ENCODE measurements at places on chromosomes 3 and 15. TPM values are rescaled to one million over a fixed set of nuclear protein-coding genes. Genes with fewer than 3 reads are reported as not detected.

DNA sequence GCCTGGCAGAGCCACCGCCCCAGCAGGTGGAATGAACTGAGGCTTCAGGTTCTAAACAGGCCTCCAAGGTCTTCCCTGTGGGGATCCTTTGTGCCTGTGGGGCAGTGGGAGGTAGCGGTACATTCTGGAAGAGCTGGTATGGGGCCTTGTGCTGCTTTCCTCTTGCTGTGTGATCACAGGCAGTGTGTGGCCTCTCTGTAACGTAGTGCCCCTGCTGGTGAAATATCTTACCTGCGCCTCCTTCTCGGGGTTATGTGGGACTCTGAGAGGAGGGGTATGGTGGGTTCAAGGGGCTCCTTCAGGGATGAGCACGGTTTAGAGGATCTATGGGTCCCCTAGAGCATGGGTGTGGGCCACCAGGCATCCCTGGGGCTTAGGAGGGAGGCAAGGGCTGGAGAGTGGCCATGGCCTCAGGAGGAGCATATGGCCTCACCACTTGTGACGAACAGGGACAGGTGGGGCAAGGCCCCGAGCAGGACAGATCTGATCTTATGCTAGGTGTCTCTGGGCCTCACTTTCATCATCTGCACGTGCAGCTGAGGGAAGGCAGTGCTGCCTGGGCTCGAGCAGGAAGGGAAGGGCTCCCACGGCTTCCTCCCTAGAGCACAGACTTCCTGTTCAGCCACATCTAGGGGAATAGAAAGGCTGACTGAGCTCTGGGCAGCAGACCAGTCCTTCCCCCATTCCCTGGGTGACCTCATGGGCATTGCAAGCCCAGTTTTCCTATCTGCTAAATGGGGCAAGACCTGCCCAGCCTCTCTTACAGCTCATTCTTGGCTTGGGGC lies 1.9 kb upstream of the ALS2CL start:
- DNase-seq: peak; percentile 15

GRCh38 chr3:169350228-169350627 lies 313.3 kb downstream of the MECOM start:
- no peak for DNase-seq

GRCh38 chr3:100776746-100777145 lies 67.5 kb downstream of the TFG start:
- no peak for DNase-seq

DNA sequence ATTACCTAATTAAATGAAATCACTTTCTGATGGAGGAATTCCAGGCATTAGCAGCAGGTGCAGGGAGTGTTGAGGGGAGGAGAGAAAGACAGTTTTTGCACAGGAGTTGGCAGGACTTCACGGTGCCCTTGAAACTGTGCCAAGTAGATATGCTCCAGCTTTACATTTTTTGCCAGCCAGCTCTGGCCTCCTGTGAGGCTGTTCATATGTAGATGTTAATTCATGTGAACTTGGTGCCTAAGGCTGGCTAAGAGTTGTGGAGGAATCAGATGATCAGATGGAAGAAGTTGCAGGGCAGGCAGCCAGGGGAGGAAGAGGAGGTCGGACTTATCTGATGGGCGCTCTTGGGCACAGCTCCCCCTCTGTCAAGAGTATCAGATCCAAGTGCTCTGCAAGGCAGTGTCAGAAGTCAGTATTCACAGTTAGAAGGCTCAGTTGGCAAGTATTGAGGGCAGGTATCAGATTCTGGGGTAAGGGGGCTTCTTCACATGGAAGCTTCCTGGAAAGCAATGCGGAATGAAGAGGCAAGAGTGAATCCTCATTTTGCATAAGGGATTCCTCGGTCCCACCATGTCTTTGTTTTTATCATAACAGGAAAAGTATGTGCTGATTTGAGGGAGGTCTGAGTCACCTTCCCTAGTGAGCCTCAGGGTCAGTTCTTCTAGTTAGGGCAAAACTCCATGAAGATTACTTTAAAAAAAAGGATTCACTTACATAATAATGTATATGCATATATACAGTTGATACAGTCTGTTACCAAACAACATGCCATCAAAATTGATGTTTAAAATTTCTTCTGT lies 172.6 kb upstream of the UMPS start:
- peak; percentile 65 for DNase-seq

- no peak for DNase-seq
Measured at GRCh38 chr15:80423215-80423614, 19.0 kb downstream of the ARNT2 start.

DNA sequence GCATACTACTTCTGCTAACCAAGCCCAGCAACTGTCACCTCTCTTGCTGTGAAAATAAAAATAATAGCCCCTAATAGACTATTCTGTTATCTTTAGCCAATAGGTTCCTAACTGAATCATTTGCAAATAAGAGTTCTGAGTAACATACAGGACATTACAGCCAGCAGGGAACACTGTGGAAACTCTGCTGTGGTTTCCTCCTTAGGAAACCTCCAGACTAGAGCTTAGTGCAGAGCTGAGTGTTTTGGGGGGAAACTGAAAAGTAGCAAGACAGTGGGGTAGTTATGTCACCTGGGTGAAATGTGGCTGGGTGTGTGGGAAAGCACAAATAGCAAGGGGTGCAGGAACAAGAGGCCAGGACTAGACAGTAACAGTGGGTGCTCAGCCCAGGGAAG lies 32.4 kb downstream of the DZIP1L start:
- peak; percentile 10 for DNase-seq

DNA sequence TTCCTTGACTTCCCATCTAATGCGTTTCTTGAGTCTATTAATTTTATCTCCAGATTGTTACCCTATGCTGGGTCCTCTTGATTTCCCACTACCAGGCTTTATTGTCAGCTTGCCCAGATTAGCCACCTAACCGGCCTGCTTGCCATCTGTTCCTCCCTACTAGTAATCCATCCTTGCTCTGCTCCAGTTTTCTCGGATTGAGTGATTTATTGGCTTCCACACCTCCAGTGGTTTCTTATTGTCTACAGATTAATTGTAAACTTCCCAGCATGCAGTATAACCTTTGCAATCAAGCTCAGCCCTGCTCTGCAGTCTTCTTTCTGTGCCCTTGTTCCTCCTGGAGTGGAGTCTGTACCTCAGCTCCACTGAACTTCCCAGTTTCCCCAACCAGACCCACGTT lies 63.4 kb downstream of the ARHGEF26 start:
- DNase-seq: no peak

VIPR1 gene
- total RNA-seq: not detected

GRCh38 chr3:195180490-195181112 lies 90.4 kb downstream of the XXYLT1 start:
- no peak for DNase-seq

DNA sequence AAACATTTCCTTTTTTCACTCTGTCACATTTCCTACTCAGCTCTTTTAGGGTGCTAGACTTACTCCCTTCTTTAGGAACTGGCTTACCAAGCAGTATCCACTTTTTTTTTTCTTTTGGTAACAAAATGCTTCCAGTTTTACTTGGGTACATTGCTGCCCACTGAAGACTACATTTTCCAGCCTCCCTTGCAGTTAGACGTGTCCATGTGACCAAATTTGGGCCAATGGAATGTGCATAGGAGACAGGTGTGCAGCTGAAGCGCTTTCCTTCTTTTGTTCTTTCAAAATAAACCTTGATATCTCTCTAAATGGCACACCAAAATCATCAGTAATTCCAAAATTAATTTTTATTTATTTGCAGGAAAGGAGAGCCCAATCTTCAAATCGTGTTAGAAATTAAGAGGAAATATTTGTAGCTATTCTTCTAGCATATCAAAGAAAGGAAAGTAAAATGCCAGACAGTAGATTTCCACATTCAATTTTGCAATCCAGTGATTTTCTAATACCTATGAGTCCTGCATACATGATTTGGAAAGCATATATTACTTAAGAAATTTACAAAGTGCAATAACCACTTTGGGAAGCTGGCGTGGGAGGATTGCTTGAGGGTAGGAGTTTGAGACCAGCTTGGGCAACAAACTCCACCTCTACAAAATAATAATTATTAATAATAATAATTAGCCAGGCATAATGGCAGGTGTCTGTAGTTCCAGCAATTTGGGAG lies 422.0 kb upstream of the FRG2C start:
- no peak for DNase-seq

GRCh38 chr3:114205541-114205940 lies 26.7 kb upstream of the DRD3 start:
- no peak for DNase-seq

DNA sequence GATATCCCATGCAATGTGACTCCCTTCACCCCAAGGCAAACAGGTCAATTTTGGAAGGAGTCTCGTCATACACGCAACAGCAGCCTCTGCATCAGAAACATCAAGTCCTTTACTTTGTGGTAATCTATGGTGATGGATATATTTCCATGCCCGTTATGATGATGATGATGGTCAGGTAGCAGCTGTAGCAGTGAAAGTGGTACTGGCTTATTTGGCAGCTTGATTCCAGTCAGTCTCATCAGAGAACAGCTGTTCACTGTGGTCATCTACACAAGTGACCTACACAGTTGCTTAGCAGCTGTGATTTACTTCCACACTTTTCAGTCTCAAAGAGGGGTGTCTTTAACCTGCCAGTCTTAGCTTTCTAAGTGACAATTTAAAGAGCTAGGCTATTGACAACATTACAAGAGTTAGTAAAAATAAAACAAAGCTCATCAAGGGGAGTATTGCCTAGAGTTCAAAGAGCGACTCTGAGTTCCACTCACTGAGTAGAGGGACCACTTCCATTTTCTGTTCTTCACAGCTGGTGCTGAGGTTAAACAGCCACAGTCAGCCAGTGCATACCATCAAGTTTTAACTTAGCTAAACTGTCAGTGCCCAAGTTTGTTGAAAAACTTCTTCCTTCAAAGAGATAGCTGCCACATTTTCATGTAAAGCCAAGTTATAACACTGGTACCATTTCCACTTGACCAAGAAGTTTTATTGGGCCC lies 587.4 kb upstream of the KCNMB2 start:
- no peak for DNase-seq

PLA2G4D gene
- not detected for total RNA-seq

- DNase-seq: no peak
Measured at GRCh38 chr3:78799681-78800080, 968.1 kb downstream of the ROBO1 start.

GRCh38 chr15:69272139-69272538 lies 26.6 kb upstream of the PAQR5 start:
- DNase-seq: no peak

GRCh38 chr3:143332026-143332425 lies 212.5 kb downstream of the CHST2 start:
- DNase-seq: no peak

DNA sequence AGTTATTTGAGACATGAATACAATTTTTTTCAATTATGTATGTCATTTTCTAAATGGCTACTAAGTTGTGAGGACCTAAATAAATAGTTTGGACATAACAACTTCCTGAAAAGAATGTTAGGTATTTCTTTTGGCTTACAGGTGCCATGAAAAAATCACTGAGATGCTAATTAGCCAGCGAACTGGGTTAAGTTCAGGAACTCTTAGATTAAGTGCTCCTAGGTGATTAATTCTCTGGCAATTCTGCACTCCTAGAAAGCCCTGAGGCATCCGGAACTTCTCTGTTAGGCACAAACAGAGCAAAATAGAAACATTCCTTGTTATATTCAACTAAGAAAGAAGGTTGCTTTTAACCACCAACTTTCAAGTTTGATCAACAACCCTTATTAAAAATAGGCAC lies 192.3 kb downstream of the STAG1 start:
- DNase-seq: no peak

DNA sequence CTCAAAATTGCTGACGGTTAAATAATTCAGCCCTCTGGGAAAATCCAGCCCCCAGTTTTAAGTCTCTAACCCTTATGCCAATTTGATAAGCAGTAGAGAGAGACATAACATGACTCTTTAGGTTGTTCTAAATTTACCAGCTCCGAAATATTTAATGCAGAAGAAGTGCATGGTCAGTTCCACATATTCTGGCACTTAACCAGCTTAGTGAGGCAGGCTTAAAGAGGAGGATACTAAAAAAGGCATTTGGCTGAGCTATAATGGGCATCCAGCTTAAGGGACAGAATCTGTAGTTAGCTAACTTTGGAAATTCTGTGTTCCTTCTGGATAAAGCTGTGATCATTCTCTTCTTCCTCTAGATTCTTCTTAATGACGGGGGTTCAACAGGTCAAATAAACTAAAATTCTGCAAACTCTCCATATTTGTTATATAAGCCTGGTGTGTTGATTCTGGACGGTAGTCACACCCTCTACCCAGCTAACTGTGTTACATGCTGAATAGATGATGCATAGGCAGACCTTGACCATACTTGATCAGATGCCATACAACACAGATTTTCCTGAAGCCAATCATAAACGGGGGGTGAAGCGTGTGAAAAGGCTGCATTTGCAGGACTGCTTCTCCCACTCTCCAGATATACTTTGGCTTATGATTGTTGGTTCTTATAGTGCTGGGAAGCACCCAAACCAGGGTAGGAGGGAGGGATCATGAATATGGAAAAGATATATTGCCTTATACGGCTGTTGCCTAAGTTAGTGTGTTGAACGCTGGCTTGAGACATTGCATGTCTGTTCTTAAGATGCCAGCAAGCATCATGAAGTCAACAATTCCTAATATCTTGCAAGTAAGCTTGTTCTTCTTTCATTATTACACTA lies 118.4 kb downstream of the FGF12 start:
- DNase-seq: no peak

GRCh38 chr15:94008104-94009074 lies 223.0 kb upstream of the MCTP2 start:
- no peak for DNase-seq

FANCD2OS gene
- not detected for total RNA-seq

GRCh38 chr3:101936419-101937356 lies 87.4 kb downstream of the NFKBIZ start:
- DNase-seq: peak; percentile 83

DNA sequence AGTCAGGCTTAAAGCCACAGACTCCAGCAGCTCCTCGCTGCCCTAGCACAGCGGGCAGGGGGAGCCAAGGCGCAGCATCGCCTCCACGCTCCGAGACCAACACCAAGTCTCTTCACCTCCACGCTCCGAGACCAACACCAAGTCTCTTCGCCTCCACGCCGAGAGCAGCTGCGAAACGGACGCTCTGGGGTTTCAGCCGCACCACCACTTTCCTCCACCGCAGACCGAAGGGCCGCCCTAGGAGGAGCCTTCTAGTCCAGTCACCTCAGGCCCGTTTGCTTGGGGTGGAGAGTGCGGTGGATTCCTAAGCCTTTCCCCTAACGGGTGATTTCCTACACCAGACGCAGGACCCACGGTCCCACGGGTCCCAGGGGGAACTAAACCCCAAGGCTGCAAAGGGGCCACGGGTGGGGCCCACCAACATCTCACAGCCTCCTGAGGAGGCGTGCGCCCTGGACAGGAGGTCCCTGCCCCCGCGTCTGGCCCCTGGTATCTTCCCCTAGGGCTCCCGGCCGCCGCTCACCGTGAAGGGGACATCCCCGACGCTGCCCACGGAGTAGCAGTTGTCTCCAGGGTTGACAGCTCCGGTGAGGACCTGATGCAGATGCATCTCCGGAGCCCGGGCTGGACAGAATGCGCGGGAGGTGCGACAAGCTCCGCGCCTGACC lies 501 bp downstream of the DMXL2 start:
- peak; percentile 25 for DNase-seq
